ENCODE measurements at places on chromosomes 5 and 9.

GRCh38 chr9:108271236-108271635, 584.5 kb downstream of the ACTL7B start:
- no peak for DNase-seq

- DNase-seq, result no peak
Measured at GRCh38 chr5:83900306-83900705, 179.7 kb upstream of the HAPLN1 start.

DNA sequence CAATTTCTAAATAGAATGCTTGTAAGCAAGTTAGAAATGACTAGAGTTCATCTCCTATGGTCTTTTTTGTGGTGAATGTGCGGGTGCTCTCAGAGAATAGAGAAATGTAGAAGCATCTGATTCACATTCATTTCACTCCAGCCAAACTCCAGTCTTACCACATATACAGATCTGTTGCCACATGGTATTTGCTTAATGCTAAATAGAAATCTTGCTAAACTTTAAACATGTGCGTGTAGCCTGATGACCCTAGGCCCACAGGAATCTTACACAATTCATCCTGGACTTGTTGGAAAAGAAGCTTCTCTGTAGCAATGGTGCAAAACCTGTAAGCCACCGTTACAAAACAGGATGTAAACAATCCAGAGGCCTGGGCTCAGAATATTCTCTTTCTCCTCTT, 135.2 kb downstream of the PCSK1 start:
- DNase-seq, result no peak

DNA sequence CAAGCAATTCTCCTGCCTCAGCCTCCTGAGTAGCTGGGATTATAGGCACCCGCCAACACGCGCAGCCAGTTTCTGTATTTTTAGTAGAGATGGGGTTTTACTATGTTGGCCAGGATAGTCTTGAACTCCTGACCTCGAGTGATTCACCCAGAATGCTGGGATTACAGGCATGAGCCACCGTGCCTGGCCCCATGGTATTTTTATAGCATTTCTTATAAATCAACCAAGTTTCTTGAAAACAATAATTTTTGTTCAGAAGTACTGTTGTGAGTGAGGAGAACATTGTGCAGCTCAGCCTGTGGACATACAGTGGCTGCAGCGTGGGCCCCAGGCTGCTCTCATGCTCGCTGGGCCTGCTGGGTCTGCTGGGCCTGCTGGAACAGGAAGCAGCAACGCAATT, 45.3 kb downstream of the MAP1B start:
- DNase-seq, result no peak

GRCh38 chr9:121275781-121276658, 8.1 kb downstream of the GSN start:
- no peak for DNase-seq

DNA sequence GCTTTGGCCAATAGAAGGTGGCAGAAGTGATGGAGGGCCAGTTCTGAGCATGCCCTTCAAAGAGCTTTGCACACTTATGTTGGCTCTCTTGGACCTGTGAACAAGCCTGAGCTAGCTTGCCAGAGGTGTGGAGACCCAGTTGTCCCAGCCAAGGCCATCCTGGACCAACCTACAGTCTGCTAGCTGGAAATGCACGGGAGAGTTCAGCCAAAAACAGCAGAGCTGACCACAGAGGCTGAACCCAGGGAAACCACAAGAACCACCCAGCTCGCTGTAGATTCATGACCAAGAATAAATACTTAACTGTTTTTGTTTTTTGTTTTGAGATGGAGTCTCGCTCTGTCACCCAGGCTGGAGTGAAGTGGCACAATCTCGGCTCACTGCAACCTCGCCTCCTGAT, 65.4 kb upstream of the HAND1 start:
- DNase-seq, result no peak

DNA sequence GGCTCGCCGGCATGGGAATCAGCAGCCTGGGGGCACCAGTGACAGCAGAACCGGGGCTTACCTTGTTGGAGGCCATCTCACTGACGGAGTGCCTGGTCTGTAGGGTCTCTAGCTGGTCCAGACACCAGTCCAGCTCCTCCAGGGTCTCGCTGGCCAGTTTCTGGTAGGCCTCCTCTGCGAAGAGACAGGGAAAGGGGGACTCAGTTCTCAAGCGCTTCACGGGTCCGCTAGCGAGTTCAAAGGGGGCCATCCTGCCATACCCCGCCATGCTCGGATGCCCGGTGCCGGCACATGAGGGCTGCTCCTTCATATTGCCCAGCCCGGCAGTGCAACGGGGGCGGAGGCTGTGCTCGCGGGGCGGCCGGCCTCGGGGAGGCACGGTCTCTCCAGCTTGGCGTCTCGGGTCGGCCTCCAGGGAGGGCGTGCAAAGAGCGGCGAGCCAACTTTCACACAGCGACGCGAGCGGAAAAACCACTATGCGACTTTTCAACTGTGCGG, 456.0 kb downstream of the RAB3C start:
- DNase-seq, result no peak

GRCh38 chr5:149002761-149003689, 59.8 kb downstream of the SH3TC2 start:
- no peak for DNase-seq

DNA sequence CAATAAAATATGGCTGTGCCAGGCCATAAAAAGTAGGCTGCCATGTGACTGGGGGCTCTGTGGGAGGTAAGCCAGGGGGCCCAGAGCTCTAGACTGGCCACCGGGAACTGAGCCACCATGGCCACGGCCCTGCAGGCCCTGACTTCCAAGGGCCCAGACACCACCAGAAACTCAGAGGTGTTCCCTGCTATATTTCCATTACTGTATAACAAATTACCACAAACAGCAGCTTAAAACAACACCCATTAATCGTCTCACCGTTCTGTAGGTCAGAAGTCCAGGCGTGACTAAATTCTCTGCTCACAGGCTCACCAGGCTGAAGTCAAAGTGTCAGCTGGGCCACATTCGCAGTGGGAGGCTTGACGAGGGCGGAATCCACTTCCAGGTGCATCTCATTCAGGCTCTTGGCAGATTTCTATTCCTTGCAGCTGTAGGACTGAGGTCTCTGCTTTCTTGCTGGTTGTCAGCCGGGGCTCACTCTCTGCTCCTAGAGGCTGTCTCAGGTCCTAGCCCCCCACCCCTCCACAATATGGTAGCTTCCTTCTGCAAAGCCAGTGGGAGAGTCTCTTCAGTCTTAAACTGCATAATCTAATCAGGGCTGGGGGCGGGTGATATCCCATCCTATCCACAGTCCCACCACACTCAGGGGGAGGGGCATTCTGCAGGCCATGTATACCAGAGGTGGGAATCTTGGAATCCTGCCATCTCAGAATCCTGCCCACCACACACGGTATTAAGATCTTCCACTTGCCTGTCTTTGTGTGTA, 125.4 kb downstream of the C5orf15 start:
- DNase-seq, result no peak
